ENCODE measurements at places on chromosomes 4 and X. TPM values are rescaled to one million over a fixed set of nuclear protein-coding genes. Genes with fewer than 3 reads are reported as not detected.
A peak's percentile ranks its signal among the peaks of the same experiment; 100 is the strongest.

GRCh38 chr4:3232001-3232400 is 17.0 kb upstream of the MSANTD1 start:
- no peak for DNase-seq

Gene RHOXF2
- not detected for total RNA-seq

Gene ZNF81
- total RNA-seq, result 18.3 TPM

- no peak for DNase-seq
These were observed 135.7 kb downstream of the ZNF330 start for GRCh38 chr4:141356321-141356962.

GRCh38 chr4:99622341-99622740 is 35.3 kb downstream of the C4orf54 start:
- DNase-seq, result no peak

Gene SLBP
- total RNA-seq, result 92.3 TPM

Gene EDNRA
- total RNA-seq, result 2.9 TPM

DNA sequence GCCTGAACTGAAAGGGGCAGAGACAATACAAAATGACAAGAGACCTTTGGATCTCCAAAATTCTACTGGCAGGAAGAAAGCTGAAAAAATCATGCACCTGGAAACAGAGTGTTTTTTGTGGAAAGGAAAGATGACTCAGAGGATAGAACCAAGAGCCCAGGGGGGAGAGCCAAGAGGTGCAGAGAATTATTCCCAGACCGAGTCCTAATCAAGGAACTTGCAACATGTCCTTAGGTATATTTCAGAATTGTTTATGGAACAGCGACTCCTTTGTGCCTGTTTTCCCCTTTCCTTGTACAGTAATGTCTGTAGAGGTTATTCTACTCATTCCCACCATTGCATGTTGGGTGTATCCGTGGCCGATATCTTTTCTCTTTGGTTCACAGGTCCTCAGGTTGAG is 71.7 kb downstream of the YIPF6 start:
- no peak for DNase-seq

GRCh38 chr4:1403591-1404572 is 2.4 kb downstream of the NKX1-1 start:
- peak; percentile 28 for DNase-seq

Gene BMP3
- total RNA-seq, result 0.03 TPM

DNA sequence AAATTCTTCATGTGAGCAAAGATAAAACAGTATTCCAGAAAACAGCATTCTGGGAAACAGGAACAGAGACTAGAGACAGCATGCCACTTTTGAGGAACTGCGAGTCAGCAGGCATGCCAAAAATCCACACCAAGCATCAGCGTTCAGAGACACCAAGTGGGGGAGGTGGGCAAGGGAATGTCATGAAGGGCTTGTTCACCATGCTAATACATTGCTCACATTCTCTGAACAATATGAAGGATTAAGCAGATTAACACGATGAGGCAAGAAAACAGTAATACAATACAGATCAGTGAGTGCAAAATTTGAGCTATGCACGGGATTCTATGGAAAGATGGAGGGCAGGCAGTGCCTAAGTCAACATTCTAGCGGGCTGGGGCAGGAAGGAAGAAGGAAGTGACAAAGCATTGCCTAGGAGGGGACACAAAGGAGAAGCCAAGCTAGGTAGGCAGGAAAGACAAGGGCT is 278.3 kb downstream of the FBXW7 start:
- peak; percentile 18 for DNase-seq

Gene SHROOM4
- 6.6 TPM for total RNA-seq

DNA sequence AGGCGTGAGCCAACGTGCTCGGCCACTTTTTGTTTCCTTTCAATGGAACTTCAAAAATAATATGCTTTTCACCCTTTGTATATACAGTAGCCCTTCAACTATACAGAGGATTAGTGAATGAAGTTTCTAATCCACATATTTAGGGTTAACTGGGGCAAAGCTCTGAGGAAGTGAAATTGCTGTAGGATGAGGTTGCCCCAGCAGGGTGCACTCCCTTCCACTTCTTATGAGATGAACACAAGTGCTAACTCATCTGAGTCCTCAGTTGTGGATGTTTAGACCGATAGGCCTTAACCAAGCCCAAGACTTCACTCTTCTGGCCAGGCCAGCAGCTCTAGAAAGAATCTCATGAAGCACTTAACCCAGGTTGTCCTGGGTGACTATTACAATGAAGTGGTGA is 29.1 kb upstream of the CT55 start:
- no peak for DNase-seq

DNA sequence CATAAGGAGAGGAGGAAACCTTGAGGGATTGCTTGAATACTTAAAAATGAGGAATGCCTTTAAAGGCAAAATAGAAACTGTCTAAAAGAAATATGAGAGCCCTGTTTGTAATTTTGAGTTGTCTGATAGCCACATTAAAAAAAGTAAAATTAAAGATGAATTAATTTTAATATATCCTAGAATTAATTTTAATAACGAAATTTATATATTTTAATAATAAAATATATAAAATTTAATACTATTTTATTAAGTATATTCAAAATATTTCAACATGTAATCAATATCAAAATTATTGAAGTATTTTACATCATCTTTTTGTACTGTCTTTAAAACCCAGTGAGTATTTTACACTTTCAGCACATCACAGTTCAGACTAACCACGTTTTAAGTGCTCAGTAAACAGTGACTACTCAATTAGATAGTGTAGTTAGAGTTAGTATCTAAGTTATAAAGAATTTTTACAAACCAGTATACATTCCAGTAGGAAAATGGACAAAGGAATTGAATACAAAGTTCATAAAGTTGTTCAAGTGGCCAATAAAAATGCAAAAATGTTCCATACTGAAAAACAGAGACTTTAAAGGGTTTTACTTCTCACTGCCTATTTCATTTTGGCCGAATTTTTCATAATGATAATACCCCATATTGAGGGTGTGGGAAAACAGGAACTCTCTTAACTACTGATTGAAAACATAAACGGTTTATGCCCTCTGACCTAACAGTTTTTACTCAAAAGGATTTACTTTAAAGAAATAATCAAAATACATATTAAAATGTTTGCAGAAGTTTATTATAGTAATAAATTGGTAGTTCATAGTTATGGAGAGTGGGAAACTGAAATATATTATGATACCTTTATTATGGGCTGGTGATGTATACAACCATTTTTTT is 2.9 kb downstream of the SLC30A9 start:
- no peak for DNase-seq

Gene SPP1
- total RNA-seq, result 2.7 TPM
